Nucleus accumbens (tissue), 56 donors: ENCODE measurements at places on chromosomes 13 and 19.

GRCh38 chr19:2429917-2430535, 2.6 kb upstream of the TIMM13 start:
- no peak for DNase-seq

DNA sequence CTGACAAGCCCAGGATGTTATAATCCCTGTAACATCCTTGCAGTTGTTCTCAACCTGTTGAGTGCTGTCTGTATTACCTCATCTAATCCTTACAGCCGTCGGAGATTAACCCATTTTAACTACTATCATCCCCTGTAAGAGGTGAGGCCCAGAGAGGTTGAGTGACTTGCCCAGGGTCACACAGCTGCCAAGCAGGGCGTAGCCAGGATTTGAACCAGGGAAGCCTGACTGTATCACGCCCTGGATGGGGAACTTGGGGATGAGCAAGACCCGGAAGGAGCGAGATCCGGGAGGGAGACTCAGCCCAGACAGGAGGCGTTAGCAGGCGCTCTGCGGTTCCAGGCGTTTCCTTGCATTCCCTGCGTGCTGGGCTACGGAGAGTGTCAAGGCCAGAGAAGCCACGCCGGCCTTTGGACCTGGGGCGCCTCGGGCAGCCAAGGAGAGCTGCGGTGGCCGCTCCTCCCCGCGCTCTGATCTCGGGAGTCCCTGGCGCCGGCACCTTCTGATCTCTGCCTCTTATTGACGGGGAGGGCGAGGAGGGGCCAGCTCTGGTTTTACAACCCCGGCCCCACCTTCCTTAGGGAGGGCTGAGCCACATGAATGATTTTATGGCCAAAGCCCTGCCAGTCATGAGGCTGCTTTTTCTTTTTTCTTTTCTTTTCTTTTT, 6.2 kb downstream of the SULT2B1 start:
- no peak for DNase-seq

DNA sequence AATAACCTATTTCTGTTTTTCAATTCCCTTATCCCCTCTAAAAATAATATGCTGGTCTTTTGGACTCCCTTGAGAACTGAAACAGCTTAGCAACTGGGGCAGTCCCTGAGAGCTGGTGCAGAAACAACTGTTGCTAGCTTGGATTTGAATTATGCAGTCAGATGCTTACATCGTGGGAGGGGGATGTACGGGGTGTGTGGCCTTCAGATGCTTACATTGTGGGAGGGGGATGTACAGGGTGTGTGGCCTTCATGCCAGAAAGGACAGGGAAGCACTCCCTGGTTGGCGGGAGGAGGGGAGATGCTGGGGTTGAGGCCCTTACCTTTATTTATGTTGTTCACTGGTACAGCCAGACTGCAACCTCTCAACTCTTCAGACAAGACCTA, 25.6 kb downstream of the LRCH1 start:
- DNase-seq: no peak

DNA sequence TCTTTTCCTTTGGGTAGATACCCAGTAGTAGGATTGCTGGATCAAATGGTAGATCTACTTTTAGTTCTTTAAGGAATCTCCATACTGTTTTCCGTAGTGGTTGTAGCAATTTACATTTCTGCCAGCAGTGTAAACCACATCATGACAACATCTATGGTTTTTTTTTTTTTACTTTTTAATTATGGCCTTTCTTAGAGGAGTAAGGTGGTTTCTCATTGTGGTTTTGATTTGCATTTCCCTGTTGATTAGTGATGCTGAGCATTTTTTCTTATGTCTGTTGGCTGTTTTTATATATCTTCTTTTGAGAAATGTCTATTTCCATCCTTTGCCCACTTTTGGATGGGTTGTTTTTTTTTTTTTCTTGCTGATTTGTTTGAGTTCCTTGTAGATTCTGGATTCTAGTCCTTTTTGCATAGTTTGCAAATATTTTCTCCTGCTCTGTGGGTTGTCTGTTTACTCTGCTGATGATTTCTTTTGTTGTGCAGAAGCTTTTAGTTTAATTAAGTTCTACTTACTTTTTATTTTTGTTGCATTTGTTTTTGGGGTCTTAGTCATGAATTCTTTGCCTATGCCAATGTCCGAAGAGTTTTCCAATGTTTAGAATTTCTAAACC, 38.8 kb downstream of the TDRD3 start:
- no peak for DNase-seq

DNA sequence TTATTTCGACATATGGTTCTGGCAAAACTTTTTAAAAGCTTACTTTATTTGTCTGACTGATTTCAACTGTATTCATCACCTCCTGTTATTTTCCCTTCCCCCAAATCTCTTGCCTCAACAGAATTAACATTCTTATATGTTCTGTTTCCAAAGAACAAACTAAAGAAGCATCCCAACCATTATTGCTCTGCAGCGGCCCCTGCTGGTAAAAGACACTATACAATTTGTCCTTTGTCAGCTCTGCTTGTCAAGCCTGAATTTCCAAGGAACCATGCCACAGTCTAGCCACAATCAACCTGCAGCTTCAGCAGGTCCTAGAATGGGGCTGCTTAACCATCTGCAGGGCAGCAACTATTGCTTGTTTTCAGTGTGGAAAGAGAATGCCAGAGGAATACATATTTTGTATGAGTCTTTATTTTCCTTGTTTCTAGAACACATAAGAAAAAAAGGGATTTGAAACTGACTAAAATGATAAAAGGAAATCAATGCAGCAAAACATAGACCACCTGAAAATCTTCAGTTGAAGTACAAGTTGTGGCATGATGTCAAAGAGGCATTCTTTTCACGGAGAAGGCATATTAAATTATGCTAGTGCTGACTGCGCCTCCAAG, 845.3 kb downstream of the DIAPH3 start:
- DNase-seq: peak; percentile 71

GRCh38 chr19:33720691-33721682, 75.7 kb upstream of the KCTD15 start:
- DNase-seq: no peak

DNA sequence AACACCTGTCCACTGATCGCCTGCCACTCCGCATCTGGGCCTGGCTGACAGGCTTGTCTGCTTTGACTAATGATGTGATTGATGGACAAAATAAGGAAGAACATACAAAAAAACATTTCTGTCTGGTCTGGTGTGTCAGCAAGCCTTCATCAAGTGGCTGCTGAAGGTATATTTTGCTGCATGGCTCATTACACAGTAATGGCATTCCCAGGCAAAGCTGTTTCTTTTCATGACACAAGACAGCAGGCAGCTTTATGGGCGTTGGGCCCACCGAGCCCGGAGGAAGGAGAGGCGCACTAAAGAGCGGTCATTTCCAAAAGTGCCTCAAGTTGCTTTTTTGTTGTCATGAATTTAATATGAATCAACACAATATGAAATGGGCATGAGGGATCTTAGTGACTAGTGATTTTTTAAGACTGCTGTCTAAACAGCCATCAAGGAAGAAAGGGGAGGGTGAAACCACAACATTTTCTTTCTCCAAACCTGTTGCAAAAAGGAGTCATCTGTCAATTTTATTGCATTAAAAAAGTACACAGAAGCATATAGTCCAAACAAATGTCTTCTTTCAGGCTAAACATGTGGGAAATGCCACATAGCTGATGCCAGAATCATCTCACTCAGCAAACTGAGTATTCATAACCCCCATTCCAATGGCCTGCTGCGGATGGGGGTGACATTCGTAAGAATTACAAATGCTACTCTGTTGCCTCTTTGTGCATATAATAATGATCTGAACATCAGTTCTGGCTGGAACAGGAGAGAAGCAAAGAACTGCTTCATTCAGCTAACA, 476.6 kb downstream of the ZNF536 start:
- no peak for DNase-seq

- no peak for DNase-seq
Measured at GRCh38 chr19:2906631-2907195, 6.0 kb downstream of the ZNF57 start.

DNA sequence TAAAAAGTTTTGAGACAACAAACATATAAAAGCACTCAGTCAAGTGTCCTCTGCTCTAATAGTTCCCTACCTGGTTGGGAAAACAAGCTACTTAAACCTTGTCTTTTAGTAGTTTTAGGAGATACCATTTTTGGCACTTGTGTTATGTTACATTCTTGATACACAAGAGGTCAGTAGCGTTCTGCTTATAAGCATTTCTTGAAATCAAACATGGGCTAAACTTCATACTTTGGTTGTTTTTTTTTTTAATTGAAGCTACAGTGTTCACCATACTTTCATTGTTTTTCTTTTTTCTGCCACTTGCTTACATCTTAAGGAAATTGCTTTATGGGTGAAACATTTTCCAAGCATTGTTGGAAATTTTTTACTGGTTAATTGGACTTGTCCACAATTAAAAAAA, 12.9 kb downstream of the NHLRC3 start:
- no peak for DNase-seq

- no peak for DNase-seq
Measured at GRCh38 chr19:1465191-1466016, 13.6 kb downstream of the C19orf25 start.

GRCh38 chr13:42650506-42650905, 76.6 kb downstream of the TNFSF11 start:
- DNase-seq: no peak

GRCh38 chr19:4523306-4524110, 5.2 kb upstream of the PLIN4 start:
- DNase-seq: no peak

GRCh38 chr13:74575729-74576125, 441.5 kb upstream of the KLF12 start:
- peak; percentile 58 for DNase-seq

- no peak for DNase-seq
Measured at GRCh38 chr19:29858000-29858596, 46.3 kb downstream of the CCNE1 start.

- DNase-seq: no peak
Measured at GRCh38 chr13:109361562-109362289, 424.7 kb downstream of the IRS2 start.

- no peak for DNase-seq
Measured at GRCh38 chr13:73939603-73940002, 194.6 kb downstream of the KLF12 start.

GRCh38 chr13:37918751-37919150, 49.2 kb upstream of the TRPC4 start:
- DNase-seq: no peak

GRCh38 chr19:16509141-16510061, 13.2 kb downstream of the C19orf44 start:
- peak; percentile 76 for DNase-seq

GRCh38 chr19:20162821-20163220, 4.2 kb upstream of the ZNF486 start:
- no peak for DNase-seq

DNA sequence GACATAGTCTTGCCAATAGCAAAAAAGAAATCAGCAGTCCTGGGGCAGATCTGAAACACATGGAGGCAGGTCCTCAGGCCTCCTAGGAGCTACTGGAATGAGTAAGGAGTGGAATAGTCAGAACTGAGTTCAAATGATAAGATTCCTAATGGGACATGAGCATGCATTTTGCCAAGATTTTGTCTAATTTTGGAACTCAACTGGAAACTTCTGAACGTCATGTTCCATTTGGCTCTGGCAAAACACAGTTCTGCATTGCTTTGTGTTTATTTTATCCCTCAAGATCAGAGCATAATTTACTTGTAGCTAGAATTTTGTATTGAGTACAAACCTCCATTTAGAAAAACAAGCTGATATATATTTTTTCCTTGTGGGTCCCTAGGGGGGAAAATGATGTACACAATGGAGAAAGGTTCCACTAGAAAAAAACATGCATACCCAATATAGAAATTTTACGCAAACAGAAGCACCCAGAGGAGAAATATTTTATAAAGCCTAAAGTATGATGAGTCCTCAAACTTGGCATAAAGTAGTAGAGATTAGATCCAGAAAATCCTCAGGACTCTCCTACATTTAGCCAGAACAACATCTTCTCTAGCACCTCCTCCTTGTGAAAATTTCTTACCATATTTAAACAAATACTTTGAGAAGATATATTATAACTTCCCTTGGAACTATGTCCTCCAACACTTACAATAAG, 149.0 kb upstream of the SERP2 start:
- no peak for DNase-seq
